MG63 (cell line): ENCODE measurements at places on chromosomes 3 and 15.

- no peak for DNase-seq
These were observed 65.7 kb upstream of the HES1 start for GRCh38 chr3:194070220-194070633.

DNA sequence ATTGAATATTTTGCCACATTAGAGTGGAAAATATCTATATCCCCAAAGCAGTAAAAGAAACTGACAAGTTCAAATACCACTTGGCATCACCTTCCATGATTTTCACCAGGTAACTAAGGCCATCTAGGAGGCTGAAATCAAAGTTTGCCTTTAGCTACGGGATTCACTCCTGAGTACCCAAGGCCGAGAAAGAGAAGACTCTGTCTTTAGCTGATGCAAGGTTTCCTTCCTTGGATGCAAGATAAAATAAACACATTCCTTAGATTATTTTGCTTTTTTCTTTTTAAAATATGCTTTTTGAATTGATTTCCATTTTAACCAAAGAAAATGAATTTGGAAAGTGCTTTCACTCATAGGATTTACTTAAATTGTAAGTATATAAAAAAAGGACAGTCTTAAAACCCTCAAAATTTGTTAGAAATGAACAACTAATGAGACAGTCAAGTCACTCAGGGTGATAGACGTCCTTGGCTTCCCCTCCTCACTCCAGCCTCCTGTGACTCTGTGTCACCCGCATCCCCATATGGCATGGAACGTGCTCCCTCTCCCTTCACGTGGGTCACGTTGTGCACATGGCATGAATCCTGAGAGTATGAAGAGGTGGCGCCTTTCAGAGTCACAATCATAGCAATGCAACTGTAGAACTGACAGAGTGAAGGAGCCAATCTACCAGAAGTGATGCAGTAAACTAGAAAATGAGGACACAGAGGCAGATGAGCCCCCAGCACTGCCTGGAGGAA, 148.4 kb downstream of the RTP4 start:
- no peak for DNase-seq

DNA sequence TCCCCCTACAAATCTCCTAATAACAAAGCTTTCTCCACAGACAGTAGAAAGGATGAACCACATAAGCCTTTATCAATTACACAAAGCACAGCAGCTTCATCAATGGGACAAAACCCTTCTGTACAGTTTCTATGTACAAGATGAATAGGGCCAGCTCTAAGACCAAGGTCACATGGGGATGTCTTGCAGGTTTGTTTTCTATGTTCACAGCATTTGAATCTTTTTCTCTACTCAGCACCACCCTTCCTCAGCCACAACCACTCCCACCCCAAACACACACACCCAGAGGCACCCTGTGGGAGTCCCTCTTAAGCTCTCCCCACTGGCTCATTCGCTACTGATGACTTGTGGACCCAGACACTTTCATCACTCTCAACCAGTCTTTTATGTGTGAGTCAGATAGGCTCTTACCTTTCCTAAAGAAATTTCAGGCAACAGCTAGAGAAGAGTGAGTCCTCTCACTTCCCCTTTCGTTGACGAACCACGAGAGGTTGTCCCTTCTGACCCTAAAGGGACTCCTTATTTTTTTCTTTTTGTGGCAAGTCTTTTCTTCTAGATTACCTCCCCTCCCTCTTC, 57.9 kb downstream of the ARHGAP31 start:
- no peak for DNase-seq

- DNase-seq, result no peak
These were observed 44.6 kb upstream of the RASGRP1 start for GRCh38 chr15:38609097-38609738.

- DNase-seq, result no peak
These were observed 113.7 kb upstream of the NSMCE3 start for GRCh38 chr15:29383367-29383766.

GRCh38 chr3:182979103-182979673, 1.1 kb downstream of the DCUN1D1 start:
- DNase-seq, result no peak

DNA sequence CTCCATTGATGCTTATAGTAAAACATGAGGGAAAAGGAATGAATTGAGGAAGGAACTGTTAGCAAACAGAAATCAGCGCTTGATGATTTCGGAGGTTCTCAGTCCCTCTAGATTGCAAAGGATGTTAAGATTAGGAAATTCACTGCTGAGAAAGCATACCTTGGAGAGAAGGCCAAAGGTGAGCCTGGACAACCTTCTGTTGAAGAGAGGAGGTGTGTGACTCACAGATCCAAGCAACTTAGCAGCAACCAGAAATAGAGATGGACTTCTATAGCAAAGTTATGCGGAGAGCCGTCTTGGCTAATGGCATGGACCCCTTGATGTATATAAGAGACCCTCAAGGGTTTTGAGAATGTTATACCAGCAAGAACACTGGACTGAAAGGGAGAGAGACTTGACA, 114.3 kb downstream of the EEFSEC start:
- no peak for DNase-seq

GRCh38 chr15:90497376-90497775, 32.3 kb upstream of the CRTC3 start:
- no peak for DNase-seq

- DNase-seq, result no peak
These were observed 308.9 kb downstream of the CTNNB1 start for GRCh38 chr3:41508063-41508696.

GRCh38 chr15:68421115-68421551, 10.8 kb downstream of the ITGA11 start:
- DNase-seq, result peak; percentile 41

DNA sequence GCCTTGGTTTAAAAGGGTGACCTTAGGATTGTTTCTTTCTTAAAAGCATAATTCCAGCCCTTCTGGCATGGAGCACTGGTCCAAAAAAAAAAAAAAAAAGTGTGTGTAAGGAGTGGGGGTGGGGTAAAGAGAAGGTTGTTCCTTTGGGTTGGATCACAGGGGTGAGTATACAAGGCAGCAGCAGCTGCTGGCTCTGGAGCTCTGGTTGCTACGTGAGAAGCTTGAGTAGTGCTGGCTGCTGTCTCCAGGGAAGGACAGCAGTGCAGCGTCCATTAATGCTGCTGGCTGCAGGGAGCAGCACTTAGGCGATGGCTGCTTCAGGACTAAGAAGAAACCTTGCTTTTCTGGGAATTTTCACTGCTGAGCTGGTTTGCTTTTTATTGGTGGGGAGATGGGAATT, 2.3 kb downstream of the SETD5 start:
- peak; percentile 82 for DNase-seq
